ENCODE measurements at places on chromosomes 13 and 19. TPM values are rescaled to one million over a fixed set of nuclear protein-coding genes. Genes with fewer than 3 reads are reported as not detected.

DNA sequence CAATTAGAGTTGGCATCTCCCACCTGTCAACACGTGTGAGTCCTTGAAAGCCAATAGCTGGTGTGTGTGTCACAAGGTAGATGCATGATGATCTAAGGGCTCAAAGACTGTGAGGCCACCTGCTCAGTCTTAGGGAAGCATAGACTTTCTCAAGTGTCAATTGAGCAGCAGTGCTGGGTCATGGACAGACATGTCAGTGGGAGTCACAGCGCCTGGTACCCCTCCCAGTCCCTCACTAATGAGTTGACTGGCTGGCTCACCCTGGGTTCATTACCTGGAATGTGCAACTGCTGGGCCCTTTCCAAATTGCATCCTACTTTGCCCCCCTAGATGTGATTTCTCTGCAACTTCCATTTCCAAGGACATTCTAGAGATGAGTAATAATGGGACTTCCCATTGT is 9.1 kb upstream of the PSG6 start:
- no peak overlapping the region for H3K27ac ChIP-seq
- no peak overlapping the region for H3K4me3 ChIP-seq
- no peaks in the 10 kb centered on the region for H3K4me1 ChIP-seq
- H3K36me3 ChIP-seq: no peaks in the 10 kb centered on the region
- H3K27me3 ChIP-seq: no peaks in the 10 kb centered on the region

DNA sequence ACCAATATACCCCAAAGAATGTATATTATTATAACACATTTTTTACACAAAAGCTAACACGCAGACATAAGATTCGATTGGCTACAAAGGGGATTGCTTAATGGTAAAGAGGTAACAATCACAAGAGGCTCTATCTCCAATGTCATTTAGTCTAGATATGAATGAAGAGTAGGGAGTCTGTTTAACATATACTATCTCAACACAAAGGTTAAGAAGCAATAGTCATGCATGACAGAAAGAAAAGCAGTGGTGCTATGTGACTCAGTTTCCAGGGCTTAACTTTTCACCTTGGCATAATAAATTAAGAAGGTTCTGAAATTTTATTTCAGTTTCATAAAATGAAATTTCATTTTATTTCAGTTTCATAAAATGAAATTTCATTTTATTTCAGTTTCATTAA is 33.3 kb downstream of the UFM1 start:
- H3K36me3 ChIP-seq: no peaks in the 10 kb centered on the region
- H3K27ac ChIP-seq: no peak overlapping the region
- no peak for DNase-seq
- H3K4me3 ChIP-seq: no peak overlapping the region

DNA sequence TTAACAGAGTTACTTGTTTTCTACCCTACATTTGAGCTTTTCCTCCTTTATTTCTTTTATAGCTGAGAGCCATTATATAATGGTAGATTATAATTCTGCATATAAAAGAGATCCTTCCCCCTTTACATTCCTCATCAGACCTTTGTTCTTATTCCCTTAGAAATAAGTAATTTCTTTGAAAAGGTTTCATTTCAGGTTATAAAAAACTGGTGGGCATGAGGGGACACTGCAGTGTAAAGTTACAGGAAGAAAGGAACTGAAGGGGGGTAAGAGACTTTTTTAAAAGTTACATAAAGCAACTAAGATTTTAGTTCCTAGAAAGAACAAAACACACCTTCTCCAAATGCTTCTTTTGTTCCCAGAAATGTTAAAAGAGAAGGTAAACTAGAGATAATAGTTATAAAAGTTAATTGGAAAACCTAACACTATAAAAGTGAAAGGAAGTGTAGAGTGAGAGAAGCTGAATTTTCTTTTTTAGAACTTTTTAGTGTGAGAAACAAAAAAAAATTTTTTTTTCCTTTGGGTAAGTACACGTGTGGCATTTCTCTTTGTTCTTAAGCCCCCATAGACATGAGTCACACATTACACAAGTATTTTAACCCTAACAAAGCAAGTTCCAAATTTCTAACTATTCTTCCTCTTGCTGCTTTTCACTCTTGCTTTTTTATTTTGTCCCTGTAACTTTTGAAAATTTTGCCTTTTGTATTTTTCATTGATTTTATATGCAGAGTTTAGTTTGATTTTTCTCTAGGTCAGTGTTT is 106.4 kb upstream of the MLNR start:
- H3K4me1 ChIP-seq: no peaks in the 10 kb centered on the region
- DNase-seq: no peak
- H3K4me3 ChIP-seq: no peak overlapping the region
- no peaks in the 10 kb centered on the region for H3K27me3 ChIP-seq

DNA sequence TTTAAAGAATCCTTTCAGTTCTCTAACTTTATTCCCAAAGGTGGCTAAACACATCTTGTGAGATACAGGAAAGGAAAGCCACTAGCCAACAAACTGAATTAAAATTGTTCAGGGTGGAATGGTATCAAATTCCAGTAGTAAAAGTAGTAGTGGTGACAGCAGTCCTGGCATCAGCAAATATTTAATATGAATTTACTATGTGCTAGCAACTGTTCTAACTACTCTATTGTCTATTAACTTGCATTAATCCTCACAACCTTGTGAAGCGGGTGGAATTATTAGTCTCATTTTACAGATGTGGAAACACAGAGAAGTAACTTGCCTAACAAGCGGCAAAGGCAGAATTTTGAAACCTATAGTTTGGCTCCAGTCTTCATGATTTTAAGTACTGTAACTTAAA is 130.1 kb downstream of the KLF12 start:
- no peaks in the 10 kb centered on the region for H3K4me1 ChIP-seq
- no peaks in the 10 kb centered on the region for H3K27me3 ChIP-seq
- H3K27ac ChIP-seq: no peak overlapping the region

DNA sequence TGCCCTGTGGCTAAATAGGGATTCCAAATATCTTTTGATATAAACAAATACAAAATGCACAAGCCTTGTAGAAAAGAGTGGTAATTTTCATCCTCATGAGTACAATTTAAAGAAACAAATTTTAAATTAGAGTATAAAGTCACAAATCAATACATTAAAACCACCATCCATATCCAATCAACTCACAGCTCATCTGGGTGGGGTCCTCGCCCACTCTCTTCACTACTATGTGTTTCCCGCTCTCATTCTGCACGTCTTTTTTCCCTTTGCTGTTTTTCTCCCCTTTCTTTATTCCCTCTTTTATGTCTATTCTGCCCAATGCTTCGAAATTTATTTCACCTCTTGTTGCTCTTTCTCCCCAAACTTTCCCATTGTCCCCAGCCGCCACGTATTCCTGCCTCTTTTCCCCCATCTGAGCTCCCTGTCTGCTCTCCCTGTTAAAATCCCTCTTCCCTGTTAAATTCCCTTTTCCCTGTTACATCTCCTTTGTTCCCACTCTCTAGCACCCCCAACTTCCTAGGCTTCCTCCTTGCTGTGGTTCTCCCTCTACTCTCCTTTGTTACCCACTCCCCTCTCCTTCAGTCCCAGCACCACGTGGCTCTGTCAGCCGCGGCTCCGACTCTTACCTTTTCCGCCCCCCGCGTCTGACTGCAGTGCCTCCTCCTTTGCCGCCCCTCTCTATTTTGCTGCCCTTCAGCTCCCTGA is 1.3 kb downstream of the ZNF616 start:
- no peaks in the 10 kb centered on the region for H3K27me3 ChIP-seq
- H3K4me3 ChIP-seq: peak overlapping the region; percentile 82
- DNase-seq: peak; percentile 75
- peak overlapping the region; percentile 81 for H3K27ac ChIP-seq
- no peaks in the 10 kb centered on the region for H3K36me3 ChIP-seq

DNA sequence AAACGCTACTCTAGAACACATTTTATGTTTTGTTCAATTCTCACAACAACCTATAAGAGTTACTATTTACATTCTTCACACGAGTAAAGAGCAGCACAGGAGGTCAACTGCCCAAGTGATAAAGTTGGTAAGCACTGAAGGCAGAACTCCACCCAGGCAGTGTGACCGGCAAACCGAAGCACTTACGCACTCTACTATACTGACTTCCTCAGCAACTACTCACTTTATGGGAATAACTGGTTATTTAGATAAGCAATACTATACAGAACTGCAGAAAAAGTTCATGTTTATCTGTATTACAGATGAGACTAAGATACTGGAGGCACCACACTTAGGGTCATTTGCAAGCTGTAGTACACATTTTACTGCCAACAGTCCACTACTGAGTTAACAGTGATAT is 28.8 kb downstream of the FOXO1 start:
- H3K4me3 ChIP-seq: no peak overlapping the region
- no peak for DNase-seq
- no peaks in the 10 kb centered on the region for H3K36me3 ChIP-seq
- peaks cover 4% of the 10 kb centered on the region for H3K4me1 ChIP-seq
- H3K27ac ChIP-seq: no peak overlapping the region

- H3K36me3 ChIP-seq: peaks cover 11% of the 10 kb centered on the region
- H3K27ac ChIP-seq: no peak overlapping the region
- DNase-seq: no peak
- H3K4me1 ChIP-seq: no peaks in the 10 kb centered on the region
Measured at GRCh38 chr19:45419396-45419795, 4.3 kb downstream of the ERCC1 start.

DNA sequence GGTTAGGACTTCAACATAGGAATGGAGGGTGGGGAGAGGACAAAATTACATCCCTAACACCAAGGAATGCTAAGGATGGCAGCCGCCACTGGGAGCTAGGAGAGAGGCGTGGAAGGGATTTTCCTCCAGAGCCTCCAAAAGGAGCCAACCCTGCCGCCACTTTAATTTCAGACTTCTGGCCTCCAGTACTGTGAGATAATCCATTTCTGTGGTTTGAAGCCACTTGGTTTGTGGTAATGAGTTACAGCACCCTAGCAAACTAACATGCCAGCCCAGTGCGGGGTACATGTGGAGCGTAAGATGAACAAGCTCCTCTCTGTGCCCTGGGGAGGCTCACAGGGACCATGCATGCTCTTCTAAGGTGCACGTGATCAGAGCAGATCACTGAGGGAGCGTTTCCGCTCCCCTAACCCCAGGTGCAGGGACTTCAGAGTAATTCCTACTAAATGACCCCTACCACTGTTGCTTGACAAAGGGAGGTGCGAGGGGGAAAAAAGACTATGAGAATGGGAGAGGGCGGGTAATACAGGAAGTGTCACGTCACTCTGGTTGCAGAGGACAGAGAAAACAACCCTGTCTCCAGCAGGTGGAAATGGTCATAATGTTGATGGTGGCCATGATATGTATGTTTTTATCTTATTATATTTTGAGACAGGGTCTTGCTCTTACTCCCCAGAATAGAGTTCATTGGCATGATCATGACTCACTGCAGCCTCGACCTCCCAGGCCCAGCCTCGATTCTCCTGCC is 12.0 kb downstream of the FPR1 start:
- DNase-seq: no peak
- no peak overlapping the region for H3K27ac ChIP-seq
- H3K36me3 ChIP-seq: no peaks in the 10 kb centered on the region
- no peaks in the 10 kb centered on the region for H3K4me1 ChIP-seq
- no peak overlapping the region for H3K4me3 ChIP-seq
- no peaks in the 10 kb centered on the region for H3K27me3 ChIP-seq

- H3K27ac ChIP-seq: no peak overlapping the region
- no peaks in the 10 kb centered on the region for H3K4me1 ChIP-seq
- no peak for DNase-seq
- no peaks in the 10 kb centered on the region for H3K27me3 ChIP-seq
- no peak overlapping the region for H3K4me3 ChIP-seq
Measured at GRCh38 chr13:105616333-105617075, 919.0 kb downstream of the EFNB2 start.

DNA sequence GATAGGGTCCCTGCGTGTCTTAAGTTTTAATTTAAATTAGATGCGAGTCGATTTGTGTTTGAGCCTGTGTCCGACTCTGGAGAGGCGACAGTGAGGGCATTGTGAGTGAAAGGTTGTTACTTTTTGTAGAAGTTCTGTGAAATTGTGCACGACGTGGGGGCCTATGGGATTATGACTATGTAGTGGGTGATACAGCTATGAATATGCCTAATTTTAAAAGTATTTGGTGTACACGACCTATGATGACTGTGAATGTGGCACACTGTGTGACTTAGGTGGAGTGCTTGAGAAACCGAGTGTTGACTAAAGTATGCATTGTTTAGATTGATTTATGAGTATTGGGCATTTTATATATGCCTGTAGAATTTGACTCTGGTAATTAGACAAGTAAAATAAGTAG is 646 bp downstream of the ZNF567 start:
- H3K36me3 ChIP-seq: peaks cover 40% of the 10 kb centered on the region
- DNase-seq: no peak
- peak overlapping the region; percentile 84 for H3K4me3 ChIP-seq

DNA sequence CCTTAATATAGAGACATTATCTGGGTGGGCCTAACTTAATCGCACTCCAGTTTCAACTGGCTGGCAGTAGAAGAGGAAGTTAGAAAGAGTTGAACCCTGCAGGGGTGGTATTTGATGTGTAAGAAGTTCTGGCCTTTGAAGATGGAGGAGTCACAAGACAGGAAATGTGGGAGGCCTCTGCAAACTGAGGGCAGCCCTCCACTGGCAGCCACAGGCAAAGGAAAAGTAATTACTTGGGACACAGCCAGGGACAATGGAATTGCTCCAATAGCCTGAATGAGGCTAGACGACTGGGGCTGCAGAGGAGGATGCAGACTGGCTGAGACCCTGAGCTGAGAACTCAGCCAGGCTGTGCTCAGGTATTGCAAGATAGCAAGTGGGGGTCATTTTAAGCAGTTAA is 703.3 kb upstream of the ARGLU1 start:
- no peak overlapping the region for H3K4me3 ChIP-seq
- peaks cover 3% of the 10 kb centered on the region for H3K4me1 ChIP-seq
- no peaks in the 10 kb centered on the region for H3K27me3 ChIP-seq

Gene C1QTNF9B
- total RNA-seq: not detected

Gene ERFL
- not detected for total RNA-seq

Gene XPO4
- 33.3 TPM for total RNA-seq

Gene LGALS7B
- total RNA-seq: not detected

Gene SSC5D
- 1.7 TPM for total RNA-seq

Measured in H1 (cell line).